HT1080 (cell line): ENCODE measurements at places on chromosomes 6 and 20.

DNA sequence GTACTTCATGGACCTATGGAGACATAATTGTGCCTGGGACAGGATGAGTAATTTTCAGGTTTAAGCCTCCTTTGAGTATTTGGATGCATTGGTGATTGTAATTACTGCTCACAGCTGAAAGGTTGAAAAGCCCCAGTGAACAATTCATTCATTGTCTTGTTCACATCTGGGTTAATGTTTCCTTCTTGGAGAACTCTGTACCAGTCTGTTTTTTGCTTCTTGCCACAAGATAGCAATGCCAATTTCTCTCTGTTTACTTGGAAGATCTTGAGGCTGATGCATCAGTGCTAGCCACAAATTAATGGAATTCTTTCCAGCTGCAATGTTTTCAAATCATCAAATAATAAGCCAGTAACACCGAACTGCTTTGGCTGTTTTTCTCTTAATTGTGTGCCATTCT is 207.8 kb downstream of the BMP2 start:
- no peak for DNase-seq

DNA sequence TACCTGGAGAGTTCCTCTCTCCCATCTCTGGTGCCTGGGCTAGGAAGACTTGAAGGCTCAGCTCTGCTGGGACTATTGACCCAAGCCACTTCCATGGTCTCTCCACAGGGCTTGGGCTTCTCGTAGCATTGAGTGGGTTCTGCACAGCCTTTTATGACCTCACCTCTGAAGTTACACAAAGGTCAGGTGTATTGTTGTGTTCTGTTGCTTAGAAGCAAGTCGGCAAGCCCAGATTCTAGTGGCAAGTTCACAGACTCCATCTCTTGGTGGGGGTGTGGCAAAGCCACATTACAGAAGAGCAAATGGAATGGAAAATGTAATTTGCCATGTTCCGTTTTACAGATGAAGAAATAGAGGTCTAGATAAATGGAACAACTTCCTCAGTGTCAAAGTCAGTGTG is 13.5 kb downstream of the BPI start:
- no peak for DNase-seq

DNA sequence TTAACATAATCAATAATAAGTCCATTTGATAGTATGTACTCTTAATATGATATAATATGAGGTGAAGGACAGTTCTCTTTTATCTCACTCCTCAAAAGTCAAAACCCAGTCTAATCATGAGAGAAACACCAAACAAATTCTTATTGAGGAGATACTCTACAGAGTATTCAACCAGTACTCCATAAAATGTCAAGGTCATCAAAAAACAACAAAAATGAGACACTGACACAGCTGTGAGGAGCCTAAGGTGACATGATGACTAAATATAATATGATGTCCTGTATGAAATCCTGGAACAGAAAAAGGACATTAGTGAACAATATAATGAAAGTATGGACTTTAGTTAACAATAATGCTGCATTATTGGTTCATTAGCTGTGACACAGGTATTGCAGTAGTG is 675.1 kb downstream of the HTR1B start:
- DNase-seq = no peak

DNA sequence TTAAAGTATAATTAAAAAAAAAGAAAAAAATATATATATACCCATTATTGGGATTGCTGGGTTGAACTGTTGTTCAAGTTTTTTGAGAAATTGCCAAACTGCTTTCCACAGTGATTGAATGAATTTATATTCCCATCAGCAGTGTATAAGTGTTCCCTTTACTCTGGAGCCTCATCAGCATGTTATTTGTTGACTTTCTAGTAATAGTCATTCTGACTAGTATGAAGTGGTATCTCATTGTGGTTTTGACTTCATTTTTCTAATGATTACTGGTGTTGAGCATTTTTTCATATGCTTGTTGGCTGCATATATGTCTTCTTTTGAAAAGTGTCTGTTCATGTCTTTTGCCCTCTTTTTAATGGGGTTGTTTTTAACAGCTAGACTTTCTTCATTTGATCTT is 1260.8 kb upstream of the GJE1 start:
- peak; percentile 30 for DNase-seq

GRCh38 chr6:144896289-144896688 is 611.2 kb downstream of the UTRN start:
- DNase-seq = no peak

DNA sequence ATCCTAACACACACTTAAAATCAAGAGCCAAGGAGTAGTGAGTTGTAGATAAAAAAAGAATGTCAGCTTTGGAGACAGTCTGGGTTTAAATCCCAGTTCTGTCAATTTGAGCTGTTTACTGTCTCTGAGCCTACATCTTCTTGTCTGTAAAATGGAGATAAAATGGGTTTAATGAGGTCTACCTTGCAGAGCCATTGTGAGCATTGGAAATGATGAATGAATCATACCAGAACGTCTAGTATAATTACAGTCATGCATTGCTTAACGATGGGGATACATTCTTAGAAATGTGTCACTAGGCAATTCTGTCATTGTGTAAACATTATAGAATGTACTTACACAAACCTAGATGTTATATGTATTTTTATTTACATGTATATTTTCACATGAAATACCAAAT is 17.6 kb upstream of the SGK2 start:
- DNase-seq = no peak

DNA sequence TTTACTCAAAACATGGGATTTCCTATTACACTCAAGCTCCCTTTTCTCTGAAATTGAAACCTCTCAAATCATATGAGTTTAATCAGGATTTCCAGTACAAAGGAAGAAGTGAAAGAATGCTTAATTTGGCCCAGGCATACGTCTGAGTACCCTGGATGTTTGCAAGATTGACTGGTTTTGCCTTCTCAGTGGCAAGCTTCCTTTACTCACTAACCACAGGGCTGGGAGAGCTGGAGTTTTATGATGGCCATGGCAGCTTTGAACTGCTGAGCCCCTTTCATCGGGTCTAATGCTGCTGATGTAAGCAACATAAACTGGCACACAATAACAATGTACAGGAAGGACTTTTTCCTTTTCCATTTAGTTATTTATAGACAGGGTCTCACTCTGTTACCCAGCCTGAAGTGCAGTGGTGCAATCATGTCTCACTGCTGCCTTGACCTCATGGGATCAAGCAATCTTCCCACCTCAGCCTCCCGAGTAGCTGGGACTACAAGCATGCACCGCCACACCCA is 194.8 kb downstream of the SLC35F1 start:
- DNase-seq = no peak

DNA sequence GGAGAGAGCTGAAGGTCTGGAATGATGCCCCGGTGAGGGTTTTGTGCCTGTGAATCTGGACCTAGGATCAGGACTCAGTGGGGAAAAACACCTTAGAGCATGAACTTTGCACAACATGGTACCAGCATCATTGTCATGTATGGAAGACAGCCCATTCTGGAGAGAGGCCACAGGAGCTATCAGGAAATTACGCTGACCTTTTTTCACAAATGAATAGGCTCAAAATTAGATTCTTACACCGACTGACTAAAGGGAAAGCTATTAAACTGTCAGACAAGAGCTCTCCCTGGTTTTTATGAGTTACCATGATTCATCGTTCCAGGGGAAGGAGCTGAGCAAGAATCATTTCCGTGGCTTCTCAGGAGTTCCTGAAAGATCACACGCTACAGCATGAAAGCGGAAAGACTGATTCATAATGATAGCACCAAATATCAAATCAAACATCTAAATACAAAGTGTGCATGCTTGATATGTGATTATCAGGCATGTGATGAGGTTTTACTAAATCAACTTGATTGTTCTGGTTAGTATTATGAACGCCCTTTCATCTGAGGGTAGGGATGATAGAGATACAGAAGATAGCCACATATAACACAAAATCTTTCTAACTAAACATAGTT is 224.9 kb upstream of the SMLR1 start:
- DNase-seq = peak; percentile 99

- peak; percentile 80 for DNase-seq
These were observed at the start of gene ARFGAP1 for GRCh38 chr20:63272105-63273058. Gene ARFGAP1 (plus strand): TSS chr20:63272813. CDS start chr20:63275581, 2,768 bp downstream.

- DNase-seq = no peak
These were observed 222.7 kb upstream of the GMDS start for GRCh38 chr6:2467929-2468600.

GRCh38 chr6:158999154-158999665 is 792 bp downstream of the RSPH3 start:
- DNase-seq = no peak

- DNase-seq = no peak
These were observed 30.6 kb upstream of the SULF2 start for GRCh38 chr20:47815866-47816265.

DNA sequence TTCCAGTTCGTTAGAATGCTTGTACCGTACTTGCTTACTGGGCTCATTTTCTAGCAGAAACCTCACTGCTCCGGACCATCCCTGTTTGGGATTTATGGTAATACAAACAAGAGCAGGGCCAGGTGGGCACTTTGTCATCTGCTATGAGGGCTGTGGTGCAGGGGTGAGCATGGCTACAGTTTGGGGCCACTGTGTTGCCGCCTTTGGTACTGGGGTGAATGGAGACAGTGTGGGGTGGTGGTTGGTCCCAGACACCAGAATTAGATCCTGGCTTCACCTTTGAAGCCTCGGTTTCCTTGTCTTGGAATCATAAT is 95.0 kb downstream of the TOX2 start:
- DNase-seq = no peak

GRCh38 chr20:33393609-33394008 is 7.7 kb downstream of the CDK5RAP1 start:
- no peak for DNase-seq

DNA sequence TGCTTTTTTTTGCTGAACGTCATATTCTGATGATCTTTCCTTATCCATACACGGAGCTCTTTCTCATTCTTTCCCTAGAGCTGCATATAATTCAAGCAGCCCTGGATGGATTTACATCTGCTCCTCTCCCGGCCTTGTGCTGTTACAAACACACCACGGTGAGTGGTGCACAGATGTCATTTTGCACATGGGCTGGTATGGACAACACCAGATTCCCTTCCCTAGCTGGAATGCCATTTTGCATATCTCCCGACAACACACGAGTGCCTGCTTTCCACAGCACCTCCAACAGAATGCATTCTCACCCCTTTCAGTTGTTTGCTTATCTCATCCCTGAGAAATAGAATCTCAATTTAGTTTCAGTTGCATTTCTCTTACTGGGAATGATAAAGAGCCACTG is 69.5 kb upstream of the AFDN start:
- DNase-seq = no peak

DNA sequence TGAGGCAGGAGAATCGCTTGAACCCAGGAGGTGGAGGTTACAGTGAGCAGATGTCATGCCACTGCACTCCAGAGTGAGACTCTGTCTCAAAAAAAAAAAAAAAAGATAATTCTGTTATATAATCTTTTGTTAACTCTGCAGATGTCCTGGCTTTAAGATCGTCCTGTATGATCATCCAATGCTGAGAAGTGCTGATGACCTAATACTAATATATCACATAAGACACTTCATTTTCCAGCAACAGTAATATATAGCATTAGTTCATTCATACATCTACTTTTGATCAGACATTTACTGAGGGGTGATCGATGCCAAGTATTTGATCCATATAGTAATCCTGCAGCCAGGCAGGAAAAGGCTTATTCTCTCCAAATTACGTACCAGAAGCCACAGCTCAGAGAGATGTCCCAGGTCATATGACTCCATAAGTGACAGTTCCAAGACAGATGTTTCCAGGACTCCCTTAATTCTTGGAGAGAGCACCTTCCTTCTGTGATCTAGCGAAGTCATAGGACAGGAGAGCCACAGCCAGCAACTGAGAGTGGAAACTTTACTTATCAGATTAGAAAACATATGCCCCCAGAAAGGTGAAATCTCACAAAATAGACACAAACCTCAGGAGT is 60.7 kb downstream of the SHLD1 start:
- DNase-seq = no peak

GRCh38 chr20:10520528-10520927 is 85.4 kb downstream of the SLX4IP start:
- no peak for DNase-seq

GRCh38 chr6:14192216-14192788 is 74.7 kb downstream of the CD83 start:
- no peak for DNase-seq

DNA sequence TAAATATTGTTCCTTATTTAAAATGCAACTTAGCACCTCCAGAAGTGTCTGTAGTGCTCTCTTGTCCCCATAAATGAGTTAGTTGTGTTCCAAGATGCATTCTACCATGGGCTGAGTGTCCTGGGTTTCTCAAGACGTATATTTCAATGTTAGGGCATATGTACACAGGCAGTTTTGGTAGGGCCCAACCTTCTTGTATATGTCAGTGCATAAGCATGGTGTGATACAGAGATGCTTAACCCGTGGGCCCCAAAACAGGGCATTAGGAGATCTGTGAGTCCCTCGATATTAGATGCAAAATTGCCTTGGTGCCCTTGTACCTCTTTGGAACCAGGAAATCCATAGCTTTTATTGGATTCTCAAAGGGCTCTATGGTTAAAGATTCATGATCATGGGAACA is 91.5 kb upstream of the HIVEP1 start:
- DNase-seq = no peak

DNA sequence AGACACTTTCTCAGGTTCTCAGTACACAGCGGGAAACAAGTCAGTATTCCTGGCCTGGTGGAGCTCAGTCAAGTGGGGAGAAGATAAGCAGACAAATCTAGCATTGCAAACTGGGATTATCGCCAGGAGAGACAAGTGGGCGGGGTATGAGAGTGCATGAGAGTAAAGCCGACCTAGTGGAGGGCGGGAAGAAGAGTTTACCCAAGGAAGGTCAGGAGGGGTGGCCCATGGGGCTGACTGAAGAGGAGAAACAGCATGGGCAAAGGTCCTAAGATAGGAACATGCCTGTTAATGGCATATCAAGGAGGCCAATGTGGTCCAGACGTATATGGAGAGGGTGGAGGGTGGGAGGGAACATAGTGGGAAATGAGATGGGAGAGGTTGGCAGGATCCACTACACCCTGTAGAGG is 12.4 kb upstream of the CSNK2A1 start:
- DNase-seq = no peak

GRCh38 chr6:168049706-168050224 is 29.2 kb downstream of the FRMD1 start:
- DNase-seq = no peak

DNA sequence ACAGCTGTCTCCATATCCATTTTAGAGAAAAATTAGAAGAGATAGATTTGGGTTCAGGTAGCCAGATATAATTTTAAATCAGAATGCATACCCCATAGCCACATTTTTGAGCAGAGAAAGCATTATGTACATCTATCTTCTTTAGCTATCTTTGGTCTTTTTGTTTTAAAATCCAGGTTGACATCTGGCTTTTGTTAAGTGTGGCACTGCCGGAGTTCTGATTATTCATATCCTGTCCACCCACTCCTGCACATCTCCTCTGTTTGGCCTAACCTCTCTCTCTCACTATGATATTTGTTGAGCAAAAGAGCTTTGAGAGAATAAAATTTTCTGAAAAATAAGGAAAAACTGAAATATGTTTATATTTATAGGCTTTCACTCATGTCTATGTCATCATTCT is 189.7 kb downstream of the PACRG start:
- DNase-seq = peak; percentile 20

- DNase-seq = no peak
These were observed 27.1 kb upstream of the BACH2 start for GRCh38 chr6:90323706-90324105.
